ENCODE measurements at places on chromosomes 16 and 17.

GRCh38 chr17:7313890-7314718 lies 1.1 kb downstream of the GPS2 start:
- DNase-seq, result no peak

DNA sequence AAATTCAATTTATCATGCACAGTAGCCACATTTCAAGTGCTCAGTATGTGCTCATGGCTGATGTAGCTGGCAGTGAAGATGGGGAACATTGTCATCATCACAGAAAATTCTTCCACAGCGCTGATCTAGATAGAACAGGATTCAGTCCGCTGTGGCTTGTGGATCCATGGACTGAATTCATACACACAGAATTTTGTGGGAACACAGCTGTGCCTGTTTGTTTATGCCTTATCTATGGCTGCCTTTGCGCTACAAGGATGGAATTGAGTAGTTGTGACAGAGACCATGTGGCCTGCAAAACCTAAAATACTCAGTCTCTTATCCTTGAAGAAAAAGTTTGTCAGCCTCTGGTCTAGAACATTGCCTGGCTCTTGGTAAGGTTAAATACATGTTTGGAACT lies 128.4 kb downstream of the PRKCB start:
- no peak for DNase-seq

DNA sequence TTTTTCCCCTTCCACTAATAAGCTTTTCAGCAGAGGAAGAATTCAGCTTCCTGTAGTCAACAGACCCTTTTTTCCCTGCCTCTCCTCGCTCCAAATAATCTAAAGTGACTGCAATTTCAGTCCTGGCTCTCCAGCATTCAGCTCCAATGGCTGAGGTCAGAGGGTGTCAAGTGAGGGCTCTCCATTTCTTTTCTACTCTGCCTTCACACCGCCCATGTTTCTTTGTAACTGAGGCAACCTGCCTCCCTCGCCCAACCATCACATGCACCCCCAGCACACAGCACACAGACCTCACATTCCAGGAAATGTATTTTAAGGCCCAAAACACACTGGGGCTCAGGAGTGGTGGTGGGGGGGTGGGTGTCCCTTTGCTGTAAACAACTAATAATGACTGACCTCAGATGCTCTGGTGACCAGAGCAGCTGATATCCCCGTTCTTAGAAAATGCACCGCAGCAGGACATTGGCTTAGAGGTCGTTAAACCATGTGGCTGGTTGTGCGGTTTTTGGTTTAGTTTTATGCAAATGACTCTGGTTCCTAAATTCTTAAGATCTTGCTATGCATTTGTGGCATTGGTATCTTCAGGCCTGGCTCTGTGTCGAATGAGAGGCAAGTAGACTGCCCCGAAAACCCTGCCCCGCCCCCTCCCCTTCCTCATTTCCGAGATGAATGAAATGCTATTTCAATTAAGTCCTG lies 203.6 kb downstream of the ZFHX3 start:
- DNase-seq, result no peak

DNA sequence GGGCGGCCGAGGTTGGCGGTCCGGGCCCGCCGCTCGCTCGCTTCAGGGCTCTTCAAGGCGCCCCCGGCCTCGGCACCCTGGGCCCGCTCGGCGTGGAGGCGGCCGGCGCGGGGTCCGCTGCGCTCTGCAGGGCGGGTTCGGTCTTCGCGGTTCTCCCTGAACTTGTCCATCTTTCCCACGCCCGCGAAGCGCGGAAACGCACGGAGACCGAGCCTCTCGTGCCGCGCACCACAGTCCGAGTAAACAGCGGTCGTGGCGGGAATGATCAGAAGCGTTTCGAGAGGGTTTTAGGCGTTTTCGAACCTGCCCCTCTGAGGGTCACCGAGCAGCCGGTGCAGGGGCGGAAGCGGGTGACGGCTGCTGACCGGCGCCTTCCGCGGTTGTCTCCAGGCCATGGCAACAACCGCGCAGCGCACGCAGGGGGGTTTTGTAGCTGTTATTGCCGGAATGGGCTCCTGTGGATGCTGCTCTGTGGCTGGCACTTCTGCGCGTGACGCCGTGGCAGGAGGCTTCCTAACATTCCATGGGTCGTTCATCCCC lies 414 bp downstream of the NARF start:
- no peak for DNase-seq

DNA sequence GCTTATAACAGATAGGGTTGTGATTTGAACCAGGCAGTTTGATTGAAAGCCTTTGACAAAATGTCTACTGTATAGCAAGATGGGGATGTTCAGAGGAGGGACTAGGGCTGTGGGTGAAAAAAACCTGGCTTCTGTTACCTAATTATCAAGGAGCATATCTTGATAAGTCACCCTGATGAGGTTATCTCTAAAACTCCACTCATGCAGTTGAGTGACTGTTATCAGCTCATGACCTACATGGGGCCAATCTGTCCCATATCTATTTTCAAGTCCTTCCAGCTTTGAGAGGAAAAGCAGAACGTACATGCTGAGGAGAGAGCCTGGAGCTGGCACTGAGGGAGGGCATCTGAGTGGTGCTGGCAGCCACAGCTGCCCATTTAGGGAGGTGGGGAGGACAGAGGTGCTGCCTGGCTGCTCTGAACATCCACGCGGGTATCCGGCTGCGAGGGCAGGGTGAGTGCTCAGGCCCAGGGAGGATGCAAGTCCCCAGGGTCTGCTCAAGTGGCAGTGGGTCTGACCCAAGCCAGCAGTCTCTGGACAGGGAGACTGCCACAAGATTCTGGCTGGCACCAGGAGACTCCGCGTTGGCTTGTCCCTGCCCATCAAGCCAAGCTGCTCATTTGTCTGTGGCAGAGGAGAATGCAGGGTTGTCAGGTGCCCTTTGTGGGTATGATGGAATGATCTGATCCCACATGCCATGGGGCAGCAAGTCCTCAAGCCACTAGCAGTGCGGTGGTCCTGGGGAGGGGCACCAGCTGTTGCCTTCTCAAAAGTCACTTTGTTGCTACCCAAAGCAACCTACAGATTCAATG lies 29.2 kb downstream of the ATPAF2 start:
- DNase-seq, result no peak

GRCh38 chr17:66995944-66996343 lies 31.4 kb downstream of the CACNG4 start:
- DNase-seq, result no peak

GRCh38 chr17:41730479-41730878 lies 4.0 kb downstream of the HAP1 start:
- DNase-seq, result no peak

GRCh38 chr17:56680676-56681075 lies 87.2 kb downstream of the NOG start:
- no peak for DNase-seq

DNA sequence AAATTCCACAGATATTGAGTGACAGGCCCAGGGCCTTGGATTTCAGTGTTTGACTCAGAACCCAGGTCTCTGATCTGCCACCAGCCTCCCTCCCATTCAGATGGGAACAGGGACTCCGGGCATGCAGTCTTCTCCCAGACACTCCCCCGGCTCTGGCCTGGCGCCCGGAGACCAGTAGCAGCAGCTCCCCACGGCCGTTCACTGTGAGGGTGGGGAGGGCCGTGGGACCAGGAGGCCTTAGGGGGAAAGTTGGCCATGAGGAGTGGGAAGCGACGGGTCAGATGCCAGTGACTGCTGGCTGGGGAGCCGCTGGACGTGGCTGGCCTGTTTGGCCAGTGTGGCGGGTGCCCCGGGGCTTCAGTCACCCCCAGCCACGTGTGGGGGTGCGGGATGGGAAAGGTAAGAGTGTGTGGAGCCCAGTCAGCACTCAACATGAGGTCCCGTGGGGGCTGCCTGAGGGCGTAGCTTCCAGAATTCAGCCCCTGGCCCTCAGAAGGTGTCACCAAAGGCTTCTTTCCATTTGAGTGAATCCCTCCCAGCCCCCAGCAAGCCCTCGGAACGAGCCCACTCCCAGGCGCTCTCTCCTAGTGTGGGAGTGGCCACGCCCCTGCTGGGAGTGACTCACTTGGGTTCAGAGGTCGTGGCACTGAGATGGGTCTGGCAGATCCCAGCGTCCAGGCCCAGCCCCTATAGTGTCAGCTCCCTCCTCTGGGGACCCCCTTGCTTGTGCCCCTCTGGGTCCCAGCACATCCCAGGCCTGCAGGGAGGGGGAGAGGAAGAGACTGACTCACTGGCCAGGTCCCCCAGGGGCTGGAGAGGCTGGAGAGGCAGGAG lies 309.4 kb downstream of the SEC14L1 start:
- DNase-seq, result no peak

GRCh38 chr16:17377360-17378324 lies 93.1 kb downstream of the XYLT1 start:
- no peak for DNase-seq

DNA sequence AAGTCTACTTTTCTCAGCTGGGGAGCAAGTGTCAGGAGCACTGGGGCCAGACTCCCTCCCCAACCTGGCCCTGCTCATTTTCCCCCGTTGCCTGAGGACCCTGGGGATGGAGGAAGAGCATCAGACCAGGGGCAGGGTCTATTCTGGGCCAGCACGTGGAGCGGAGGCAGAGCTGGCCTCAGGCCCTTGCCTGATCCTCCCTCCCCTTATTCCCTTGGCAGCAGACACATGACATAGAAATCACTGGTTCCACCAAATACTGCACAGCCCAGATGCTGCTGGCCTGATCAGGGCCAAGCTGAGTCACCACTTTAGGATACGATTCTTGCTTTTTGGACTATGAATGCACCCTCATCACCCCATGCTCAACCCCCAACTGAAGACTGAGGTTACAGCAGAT lies 15.8 kb upstream of the AGRP start:
- DNase-seq, result no peak

DNA sequence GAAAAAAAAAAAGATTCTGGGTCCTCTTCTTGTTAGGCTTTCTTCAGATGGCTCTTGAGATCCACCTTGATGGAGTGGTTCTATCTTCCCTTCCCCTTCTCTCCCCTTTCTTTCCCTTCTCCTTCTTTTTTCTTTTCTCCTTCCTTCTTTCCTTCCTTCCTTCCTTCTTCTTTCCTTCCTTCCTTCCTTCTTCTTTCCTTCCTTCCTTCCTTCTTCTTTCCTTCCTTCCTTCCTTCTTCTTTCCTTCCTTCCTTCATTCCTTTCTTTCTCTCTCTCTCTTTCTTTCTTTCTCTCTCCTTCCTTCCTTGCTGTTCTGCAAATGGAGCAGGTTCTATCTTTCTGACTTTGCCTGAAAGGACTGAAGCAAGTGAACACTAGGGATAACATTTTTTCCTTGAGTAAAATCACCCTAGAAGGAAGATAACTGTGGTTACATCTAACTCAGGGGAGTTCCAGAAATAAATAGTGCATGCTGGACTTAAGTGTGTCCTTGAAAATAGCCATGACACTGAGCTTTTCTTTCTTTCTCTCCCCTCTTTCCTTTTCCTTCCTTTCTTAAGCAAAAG lies 68.8 kb upstream of the SEC14L1 start:
- no peak for DNase-seq

Data from NCI-H460 (cell line).